Amniotic epithelial cell (primary cell): ENCODE measurements at places on chromosomes 16 and 17.
A peak's percentile ranks its signal among the peaks of the same experiment; 100 is the strongest.

DNA sequence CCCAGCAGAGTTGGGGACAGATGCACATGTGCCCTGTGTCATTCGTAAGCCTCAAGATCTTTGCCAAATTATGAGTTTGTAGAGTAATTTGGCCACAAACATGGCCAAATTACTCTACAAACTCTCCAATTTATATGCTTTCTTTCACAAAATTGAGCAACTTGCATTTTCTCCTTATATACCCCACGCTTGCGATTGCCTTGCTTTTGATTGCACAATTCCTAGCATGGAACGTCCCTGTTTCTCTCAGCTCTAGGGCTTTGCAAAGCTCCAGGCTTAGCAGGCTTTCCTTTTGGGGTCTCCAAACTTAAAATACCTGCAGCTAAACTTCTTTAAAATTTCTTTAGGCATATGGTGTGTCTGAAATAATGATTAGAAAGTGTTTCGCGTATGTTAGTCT is 28.5 kb upstream of the MAF start:
- DNase-seq, result peak; percentile 44

GRCh38 chr16:85173146-85173980 is 61.1 kb upstream of the CIBAR2 start:
- peak; percentile 99 for DNase-seq

GRCh38 chr16:67917140-67917851 is 14.4 kb downstream of the CTRL start:
- DNase-seq, result no peak

DNA sequence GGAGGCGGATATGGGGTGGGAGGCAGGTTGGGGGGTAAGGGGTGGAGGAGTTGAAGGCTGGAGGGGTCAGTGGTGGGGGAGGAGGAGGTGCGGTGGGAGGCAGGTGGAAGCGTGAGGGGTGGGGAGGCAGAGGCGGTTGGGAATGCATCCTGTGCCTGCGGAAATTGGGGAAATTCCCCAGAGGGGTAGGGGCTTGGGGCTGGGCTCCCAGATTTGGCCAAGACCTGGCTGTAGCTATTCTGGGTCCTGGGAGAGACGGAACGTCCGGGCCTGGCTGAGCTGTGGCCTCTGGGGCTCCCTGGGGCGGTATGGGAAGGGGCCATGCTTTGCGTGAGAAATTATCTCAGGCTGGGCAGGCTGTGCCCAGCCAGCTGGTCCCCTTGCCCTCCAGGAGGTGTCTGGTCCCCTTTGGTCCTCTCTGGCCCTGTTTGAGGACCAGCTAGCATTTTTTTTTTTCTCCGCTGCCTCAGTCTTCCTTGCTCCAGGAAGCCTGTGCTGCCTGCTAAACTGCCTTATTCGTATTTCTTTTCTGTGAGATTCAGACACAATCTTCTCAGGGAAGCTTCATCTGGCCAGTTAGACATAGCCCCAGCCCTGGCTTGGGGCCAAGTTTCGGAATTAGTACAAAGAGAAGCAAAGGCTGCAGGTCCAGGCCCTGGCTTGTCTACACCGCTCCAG is 7.3 kb upstream of the TRPV2 start:
- DNase-seq, result peak; percentile 39

DNA sequence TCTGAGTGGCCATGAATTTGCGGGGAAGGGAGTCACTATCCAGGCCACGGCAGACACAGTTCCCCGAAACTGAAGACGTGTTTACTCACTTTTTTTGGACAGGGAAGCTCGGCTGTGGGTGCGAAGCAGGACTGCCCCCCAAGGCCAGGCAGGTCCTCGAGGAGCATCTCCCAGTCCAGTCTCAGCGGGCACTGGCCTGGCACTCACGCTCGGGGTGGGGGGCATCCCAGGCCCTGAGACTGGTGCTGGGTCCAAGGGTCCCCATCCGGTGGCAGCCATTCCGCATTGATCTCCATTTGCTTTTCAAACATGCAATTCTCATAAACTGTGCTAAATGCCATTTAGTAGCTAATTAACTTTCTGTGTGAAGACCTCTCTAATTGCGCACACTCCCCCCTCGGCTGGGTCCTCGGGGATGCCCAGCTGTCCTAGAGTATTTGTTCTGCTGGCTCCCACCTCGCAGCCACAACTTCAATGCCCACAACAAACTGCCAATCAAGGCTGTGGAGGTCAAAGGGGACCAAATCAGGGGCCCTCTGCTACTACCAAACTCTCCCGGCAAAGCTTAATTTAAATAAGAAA is 50.2 kb downstream of the TBC1D16 start:
- no peak for DNase-seq

GRCh38 chr17:45789874-45790273 is 5.8 kb downstream of the CRHR1 start:
- no peak for DNase-seq

- peak; percentile 10 for DNase-seq
Measured at GRCh38 chr16:74275031-74275636, 21.5 kb upstream of the PSMD7 start.

DNA sequence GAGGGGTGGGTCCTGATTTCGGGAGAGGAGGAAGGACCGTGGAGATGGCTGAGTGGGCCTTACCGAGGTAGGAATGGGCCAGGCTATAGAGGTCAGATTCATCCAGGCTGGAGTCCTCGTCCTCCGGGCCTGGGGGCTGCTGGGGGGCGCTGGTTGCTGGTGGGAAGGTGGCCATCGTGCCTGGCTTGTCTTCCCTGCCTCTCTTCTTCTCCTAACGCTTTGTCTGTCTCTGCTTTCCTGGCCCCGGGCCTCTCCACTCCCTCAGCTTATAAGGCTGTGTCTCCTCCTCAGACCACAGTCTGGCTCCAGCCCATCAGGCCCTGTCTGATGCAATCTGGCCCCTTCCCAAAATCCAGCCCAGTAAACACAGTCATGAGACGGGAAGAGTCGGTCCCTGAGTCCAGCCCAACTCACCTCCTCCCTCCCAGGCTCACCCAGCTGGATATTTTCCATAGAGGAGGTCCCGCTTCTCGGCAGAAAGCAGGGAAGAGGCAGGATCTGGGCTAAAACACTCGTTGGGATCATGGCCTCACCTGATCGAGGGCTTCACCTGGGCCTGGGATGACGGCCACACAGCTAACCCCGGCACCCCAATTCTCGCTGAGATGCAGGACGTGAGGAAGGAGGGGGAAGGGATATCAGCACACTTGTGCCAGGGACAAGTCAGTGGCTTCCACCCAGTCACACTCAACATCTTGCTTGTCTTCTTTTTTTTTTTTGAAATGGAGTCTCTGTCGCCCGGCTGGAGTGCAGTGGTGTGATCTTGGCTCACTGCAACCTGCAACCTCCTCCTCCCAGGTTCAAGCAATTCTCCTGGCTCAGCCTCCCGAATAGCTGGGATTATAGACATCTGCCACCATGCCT is at the start of gene NUPR1:
Gene NUPR1 (minus strand): TSS at position 242 of the 864 bp plus-strand sequence. CDS start 67 bp downstream, at position 175.
- peak; percentile 94 for DNase-seq

GRCh38 chr16:79509211-79509631 is 91.3 kb downstream of the MAF start:
- no peak for DNase-seq

DNA sequence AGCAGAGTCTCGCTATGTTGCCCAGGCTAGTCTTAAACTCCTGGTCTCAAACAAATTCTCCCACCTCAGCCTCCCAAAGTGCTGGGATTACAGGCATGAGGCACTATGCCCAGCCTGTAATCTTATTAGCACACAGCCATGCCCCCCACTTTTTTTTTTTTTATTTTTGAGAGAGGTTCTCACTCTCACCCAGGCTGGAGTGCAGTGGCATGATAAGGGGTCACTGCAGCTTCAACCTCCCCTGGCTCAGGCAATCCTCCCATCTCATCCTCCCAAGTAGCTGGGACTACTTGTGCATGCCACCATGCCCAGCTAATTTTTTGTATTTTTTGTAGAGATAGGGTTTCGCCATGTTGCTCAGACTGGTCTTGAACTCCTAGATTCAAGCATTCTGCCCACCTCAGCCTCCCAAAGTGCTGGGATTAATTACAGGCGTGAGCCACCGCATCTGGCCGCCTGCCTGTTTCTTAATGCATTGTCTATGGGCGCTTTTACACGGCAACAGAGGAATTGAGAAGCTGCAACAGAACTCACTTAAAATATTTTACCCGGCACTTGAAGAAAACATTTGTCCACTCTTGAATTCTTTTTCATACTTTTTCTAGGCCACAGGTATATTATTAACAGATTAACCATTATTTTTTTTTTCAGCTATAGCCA is 8.8 kb upstream of the CEP20 start:
- no peak for DNase-seq

DNA sequence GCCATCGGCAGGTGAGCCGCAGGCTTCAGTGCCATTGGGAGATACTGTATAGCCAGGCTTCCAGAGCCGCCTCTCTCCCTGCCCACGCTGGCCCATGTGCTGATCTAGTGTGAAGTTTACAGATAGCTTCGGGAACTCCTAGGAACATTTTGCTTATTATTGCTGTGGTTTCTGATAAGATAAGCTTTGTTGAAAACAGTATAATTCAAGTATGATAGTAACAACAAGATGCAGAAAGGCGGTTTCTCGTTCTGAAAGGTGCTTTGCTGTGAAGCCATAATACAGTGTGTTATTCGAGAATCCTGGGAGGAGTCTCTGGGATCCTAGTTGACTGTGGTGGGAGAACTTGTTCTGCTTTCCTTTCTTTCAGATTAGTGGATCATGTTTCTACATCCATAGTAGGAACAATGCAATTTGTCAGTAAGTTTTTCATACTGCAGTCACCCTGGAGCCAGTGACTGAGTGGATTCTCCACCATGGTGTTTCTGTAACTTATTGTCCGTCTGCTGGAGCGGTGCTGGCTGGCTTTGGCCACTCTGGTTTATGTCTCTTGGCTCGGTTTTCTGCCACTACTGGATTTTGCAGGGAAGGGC is 31.5 kb downstream of the RAB11FIP3 start:
- peak; percentile 97 for DNase-seq

- DNase-seq, result no peak
Measured at GRCh38 chr16:80619824-80620223, 79.0 kb downstream of the DYNLRB2 start.

GRCh38 chr17:42929497-42929844 is 28.9 kb downstream of the G6PC1 start:
- no peak for DNase-seq
